ENCODE measurements at places on chromosomes 12 and 14.

GRCh38 chr12:73125148-73125547 lies 853.0 kb downstream of the TRHDE start:
- DNase-seq = no peak

DNA sequence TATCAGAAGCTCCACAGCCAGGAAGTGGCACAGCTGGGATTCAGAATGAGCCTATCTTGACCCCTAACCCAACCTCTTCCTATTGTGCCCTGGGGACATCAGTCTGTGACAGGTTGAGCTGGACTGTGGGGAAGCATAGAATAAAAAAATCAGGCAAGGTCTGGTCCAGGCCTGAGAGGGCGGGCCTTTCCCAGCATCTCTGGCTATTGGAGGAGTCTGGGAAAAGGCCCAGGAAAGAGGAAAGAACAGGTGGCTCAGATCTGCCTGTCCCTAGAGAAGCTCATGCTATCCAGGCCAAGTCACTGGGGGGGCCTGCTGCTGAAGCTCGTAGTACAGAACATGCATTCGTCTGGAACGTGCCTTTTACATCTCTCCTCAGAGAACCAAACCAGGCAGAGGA lies 100.5 kb downstream of the PPM1H start:
- no peak for DNase-seq

- no peak for DNase-seq
These were observed 8.0 kb upstream of the RASSF8 start for GRCh38 chr12:25950329-25951115.

DNA sequence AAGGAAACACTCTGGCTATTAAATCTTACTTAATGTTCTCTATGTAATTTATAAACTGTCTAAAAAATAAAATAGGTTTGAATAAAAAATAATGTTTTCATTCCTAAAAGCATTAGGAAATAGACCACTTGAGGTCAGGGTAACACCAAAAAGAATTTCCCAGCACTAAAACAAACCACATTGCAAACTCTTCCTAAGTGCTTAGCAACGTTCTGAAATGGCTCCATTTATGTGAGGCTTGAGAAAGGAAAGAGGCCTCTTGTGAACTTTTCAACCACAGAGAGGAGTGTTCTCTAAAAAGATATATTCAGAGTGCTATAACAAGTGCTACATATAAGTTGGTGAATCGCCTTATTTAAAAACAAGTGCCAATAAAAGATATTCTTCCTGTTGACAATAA lies 42.7 kb downstream of the ALX1 start:
- no peak for DNase-seq

DNA sequence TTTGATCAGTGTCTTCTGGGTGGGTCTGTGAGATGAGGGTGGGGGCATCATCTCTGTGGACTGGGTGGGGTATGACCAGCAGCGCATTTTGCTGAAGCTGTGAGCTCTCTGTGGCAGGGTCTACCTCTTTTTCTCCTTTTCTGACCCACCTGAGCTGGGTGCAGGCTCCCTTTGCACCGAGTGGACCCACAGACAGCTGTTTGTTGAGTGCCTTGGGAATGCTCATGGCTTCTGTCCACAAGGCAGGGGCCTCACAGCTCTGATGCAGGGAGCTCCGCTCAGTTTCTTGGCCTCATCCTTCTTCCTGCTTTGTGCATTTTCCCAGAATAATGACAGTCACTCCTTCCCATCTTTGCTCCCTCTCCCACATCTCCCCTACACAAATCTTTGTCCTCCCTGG lies 380.6 kb downstream of the DPF3 start:
- no peak for DNase-seq

- no peak for DNase-seq
These were observed 63.4 kb upstream of the KITLG start for GRCh38 chr12:88643685-88644084.

- no peak for DNase-seq
These were observed 23.9 kb upstream of the C14orf180 start for GRCh38 chr14:104555430-104556255.

GRCh38 chr14:66444271-66444927 lies 41.8 kb upstream of the CCDC196 start:
- peak; percentile 18 for DNase-seq

DNA sequence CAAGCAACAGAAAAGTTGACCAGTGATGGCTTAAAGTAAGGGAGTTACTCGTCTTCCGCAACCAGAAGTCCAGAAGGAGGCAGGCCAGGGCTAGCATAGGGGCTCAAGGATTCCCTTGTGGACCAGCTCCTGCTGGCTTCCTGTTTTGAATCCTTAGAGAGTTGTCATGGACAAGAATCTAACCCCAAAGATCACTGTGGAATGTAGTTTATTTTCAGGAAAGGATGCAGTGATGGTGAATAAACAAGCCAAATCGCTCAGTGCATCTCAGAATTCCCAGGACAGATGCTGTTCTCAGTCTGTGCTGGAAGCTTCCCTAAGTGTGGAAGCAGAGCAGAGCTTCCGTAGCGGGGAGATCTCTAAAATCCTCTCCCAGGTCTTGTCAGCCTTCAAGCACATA lies 311.3 kb downstream of the C12orf75 start:
- DNase-seq = no peak

All from colonic mucosa (tissue), 4 donors.